ENCODE measurements at places on chromosomes 1 and 21. TPM values are rescaled to one million over a fixed set of nuclear protein-coding genes. Genes with fewer than 3 reads are reported as not detected.

GRCh38 chr1:170675865-170676264, 11.9 kb downstream of the PRRX1 start:
- no peak for DNase-seq

EPHX1 gene
- total RNA-seq = 76.0 TPM

GRCh38 chr1:175319112-175319911, 126.7 kb upstream of the KIAA0040 start:
- peak; percentile 87 for DNase-seq

GRCh38 chr1:110004583-110004982, 20.0 kb downstream of the AHCYL1 start:
- DNase-seq = no peak

DNA sequence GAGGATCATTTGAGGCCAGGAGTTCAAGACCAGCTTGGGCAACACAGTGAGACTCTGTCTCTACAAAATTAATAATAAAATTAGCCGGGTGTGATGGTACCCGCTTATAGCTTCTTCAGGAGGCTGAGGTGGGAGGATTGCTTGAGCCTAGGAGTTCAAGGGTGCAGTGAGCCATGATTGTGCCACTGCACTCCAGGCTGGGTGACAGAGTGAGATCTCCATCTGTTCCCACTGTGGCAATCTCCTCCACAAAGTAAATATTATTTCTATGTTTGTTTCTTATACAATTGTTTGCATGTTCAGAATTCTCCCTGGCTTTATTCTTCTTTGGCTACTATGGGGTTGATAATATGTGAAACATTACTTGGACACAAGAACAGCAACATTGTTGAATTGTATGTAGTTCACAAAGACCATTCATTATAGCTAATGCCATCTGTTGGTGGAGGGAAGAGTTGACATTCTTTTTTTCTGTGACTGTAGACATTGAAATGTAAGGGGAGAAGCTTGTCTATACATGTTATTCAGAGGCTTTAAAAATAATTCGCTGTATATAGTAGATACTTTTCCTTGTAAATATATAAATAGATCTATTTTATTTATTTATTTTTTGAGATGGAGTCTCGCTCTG, 47.8 kb upstream of the SRSF10 start:
- no peak for DNase-seq

- no peak for DNase-seq
Observed at GRCh38 chr1:19462781-19463503, 22.4 kb downstream of the CAPZB start.

DNA sequence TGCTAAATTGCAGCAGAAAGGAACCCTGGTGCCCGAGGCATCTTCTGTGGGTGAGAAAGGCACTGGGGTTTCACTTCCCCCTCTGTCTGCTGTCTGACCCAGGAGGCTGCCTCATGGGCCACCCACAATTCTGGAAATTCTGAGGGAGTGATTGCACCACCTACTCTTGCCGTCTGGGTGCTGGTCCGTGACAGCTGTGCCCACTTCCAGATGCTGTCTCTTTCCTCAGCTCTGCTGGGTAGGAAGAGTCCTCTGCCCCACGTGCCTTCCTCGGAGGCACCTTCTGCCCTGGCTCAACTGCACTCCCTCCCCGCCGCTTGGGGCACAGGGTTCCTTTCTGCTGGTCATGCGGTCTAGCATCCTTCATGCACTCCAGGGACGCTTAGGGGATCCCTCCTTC, 96.3 kb downstream of the ARHGEF10L start:
- DNase-seq = peak; percentile 80

GRCh38 chr1:56953386-56953785, 12.4 kb downstream of the C8B start:
- no peak for DNase-seq

GRCh38 chr1:179953974-179954492, 577 bp upstream of the CEP350 start:
- DNase-seq = no peak

CITED4 gene
- 40.6 TPM for total RNA-seq

DNA sequence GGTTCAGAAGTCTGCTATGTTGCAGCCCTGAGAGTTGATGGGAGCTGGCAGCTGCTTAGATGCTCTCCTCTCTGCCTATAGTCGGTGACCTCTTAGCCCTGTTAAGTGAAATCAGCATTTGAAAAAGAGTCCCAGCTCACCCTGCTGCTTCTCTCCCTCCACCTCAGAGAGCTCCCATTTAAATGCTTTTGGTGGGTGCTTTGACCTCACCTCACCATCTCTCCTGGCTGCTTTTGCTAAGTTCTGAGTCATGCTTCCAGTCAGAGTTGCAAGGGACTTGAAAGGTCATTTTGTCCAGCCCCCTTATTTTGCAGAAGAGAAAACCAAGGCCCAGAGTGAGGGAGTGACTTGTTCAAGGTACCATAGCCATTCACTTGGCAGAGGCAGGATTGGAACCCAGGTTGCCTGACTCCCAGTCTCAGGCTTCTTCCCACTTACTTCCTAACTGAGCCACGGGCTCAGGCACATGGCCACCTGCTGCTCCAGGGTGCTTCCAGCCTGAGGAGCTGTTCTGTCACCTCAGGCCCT, 3.3 kb downstream of the MAPKAPK2 start:
- DNase-seq = no peak

- no peak for DNase-seq
Observed at GRCh38 chr1:11944358-11944931, 9.9 kb downstream of the PLOD1 start.

- DNase-seq = no peak
Observed at GRCh38 chr1:180631194-180631765, 542 bp upstream of the XPR1 start.

- DNase-seq = no peak
Observed at GRCh38 chr1:59419361-59420140, 122.7 kb downstream of the FGGY start.

DNA sequence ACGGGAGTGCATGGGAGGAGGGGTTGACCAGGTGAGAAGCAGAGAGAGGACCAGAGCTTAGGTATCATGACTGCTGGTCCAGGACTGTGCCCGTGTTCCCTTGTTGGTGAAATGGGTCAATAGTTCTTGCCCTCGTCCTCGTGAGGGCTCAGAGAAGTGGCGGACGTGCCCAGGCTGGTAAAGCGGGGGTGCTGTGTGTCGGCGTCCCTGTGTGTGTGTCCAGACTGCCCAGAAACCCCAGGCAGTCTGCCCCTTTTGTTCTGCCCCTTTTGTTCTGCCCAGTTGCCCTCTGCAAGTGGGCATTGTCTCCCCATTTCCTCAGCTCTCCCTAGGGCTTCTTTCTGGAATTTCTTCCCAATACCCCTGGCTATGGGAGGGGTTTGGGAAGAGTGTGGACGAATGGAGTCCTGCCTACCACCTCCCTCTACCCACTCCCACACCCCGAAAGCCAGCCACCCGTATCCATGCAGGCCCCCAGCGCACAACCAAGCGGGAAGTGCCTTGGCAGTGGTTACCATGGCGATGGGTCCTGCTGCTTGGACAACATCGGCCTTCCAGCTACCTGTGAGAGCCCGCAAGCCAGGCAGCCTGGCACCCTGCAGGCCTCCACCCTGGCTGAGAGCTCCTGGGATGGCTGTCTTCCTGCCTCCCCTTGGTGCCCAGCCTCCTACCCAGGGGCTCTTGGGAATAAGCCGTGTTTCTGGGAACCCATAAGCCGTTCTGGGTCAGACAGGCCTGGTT, 34.7 kb downstream of the ACOT11 start:
- DNase-seq = no peak

DNA sequence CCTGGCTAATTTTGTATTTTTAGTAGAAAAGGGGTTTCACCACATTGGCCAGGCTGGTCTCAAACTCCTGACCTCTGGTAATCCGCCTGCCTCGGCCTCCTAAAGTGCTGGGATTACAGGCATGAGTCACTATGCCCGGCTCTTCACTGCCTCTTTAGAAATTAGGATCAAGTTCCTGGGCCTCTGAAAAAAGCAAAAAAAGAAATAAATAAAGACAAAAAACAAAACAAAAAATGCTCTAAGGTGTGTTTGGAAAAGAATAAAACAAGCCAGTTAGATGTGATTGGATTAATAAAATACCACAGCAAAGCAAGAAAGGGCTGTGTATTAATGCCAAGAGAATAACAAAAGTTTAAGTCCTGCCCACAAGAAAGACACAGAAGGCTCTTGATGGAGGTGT, 4.2 kb upstream of the ABCB10 start:
- no peak for DNase-seq

AMPD1 gene
- not detected for total RNA-seq

DNA sequence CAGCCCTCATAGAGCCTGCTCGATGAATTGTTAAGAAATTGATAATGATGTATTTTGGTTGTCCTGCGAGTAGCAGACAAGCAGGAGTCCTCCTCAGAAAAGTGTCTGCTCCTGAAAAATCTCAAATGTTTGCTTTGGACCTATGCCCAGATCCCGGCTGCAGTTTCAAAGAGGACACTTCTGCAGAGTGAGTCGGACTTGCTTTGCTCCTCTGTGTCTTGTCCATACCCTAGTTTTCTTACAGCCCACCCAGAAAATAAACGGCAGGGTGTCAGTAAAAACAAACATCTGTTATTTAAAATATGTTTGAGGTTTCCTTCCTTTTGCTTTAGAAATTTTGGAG, 2.8 kb downstream of the S100A10 start:
- DNase-seq = no peak

DNA sequence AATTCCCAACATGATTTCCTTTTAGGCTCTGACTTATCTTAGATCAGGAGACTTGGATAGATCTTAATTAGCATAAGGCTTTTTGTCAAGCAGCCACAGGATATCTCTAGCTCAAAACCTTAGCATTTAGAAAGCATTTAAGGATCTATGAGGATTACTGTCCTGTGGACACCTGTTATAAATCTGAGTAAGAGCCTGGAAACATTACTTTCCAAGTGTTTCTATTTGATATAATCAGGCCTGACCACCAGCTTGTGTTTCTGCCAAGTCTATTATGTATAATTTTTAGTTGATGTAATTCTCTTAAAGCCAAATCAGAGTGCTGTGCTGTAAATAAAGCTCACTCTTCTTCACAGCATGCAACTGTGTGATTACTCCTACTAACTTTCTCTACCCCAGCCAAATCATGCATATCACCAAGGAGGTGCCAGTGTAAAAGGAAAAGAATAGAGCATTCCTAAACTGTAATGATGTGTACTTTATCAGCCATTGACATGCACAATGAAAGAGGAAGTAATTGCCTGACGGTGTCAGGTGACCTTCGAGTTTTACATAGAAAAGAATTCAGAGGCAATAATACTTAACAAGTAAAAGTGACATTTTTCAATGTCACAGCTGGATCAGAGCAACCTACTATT, 309.9 kb upstream of the PRMT6 start:
- no peak for DNase-seq

DNA sequence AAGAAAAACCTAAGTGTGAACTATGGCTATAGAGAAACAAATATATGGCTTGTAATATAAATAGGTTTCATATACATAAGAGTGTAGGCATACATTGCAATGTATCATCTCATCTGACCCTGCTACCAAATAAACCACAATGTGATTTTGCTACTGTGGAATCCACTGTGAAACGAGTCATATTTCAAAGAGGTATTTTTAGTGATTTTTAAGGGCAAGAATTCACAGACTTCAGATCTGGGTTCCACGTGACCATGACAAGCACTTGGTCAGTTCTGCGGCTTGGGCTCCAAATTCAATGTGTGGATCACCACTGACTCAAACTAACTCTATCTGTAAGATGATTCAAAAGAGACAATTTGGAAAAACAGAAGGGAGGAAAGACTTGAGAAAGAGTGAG, 147.0 kb upstream of the ERG start:
- DNase-seq = no peak

DNA sequence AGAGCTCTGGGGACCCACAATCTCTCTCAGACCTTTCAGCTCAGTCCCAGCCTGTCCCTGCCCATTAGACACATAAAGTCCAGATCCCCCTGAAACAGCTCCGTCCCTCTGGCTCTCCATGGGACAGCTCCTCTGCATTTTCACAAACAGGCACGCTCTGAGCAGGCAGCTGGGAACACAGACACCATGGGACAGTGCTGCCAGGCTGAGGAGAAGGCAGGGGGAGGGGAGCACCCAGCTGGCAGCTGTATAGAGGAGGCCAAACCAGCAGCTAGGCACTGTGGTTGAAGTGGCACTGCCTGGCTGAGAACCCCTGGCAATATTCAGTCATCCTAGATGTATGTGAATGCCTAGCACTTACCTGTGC, 2.0 kb downstream of the TMEM63A start:
- no peak for DNase-seq

DNA sequence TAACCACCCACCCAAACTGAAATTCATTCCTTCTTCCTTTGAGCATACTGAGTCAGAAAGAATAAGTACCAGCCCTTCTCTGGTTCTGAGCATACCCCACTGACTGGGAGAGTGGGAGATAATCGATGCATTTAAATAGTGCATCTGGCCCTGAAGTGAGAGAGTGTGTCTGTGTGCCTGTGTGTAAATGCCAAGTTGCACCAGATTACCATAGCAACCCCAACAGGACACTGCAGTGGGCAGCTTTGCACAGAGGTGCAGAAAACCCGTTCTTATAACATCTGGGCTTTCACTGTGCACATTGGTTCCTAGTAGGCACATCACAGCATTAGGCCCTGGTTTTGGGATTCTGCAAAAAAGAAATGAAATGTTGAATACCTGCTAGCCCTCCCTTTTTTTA, 2.3 kb downstream of the ASTN1 start:
- DNase-seq = no peak

- no peak for DNase-seq
Observed at GRCh38 chr1:184559117-184559713, 172.4 kb downstream of the C1orf21 start.

CR1L gene
- total RNA-seq = not detected

DNA sequence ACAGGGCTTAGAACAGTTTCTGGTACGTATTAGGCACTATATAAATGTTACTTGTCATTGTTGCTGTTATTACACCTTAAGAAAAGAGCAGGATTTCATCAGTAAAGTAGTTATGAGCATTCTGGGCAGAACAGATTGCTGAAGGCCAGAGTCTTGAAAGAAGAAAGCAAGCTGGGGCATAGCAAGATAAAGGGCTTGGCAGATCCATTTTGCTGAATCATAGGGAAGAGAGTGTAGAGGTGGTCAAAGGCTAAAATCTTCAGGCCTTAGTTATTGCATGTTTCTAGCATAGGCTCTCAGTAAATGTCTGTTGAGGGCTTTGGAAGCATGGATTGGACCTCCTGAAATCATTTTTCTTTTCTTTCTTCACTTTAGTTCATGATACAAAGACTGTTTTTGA, 67.5 kb downstream of the PLA2G4A start:
- DNase-seq = no peak

DNA sequence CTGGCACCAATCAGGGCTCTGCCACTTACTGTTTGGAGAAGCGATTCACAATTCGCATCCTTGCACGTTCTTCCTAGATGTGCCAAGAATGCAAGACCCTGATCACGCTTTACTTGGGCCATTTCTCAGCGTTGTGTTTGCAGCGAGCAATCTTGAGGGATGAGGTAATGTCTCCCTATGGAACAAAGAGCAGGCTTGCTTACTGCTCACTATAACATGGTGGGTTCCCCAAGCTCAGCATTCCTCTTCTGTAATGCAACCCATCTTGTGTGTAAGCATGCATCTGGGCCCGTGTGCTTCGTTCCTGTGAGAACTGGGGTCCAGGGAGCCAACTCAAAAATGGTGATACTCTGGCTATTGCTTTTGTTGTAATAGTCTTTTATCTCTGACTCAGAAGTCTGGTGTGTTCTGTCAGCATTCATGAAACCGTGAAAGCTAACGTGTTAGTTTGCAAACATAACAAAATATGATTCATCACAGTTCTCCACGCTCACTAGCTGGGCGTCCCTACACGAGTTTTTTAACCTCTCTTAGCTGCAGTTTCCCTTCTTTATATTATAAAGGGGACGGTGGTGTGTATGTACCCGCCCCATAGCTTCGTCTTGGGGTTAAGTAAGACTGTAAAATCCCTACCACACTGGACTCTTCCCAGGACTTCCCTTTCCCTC, 33.3 kb downstream of the DNTTIP2 start:
- DNase-seq = no peak

GJC2 gene
- 1.6 TPM for total RNA-seq
